ENCODE measurements at places on chromosomes 6 and 20. TPM values are rescaled to one million over a fixed set of nuclear protein-coding genes. Genes with fewer than 3 reads are reported as not detected.

- H3K27me3 ChIP-seq = no peaks in the 10 kb centered on the region
- no peak for DNase-seq
- no peak overlapping the region for H3K4me3 ChIP-seq
- no peaks in the 10 kb centered on the region for H3K4me1 ChIP-seq
- H3K27ac ChIP-seq = no peak overlapping the region
- no peaks in the 10 kb centered on the region for H3K36me3 ChIP-seq
Observed at GRCh38 chr20:49345524-49345923, 67.7 kb upstream of the ZNFX1 start.

DNA sequence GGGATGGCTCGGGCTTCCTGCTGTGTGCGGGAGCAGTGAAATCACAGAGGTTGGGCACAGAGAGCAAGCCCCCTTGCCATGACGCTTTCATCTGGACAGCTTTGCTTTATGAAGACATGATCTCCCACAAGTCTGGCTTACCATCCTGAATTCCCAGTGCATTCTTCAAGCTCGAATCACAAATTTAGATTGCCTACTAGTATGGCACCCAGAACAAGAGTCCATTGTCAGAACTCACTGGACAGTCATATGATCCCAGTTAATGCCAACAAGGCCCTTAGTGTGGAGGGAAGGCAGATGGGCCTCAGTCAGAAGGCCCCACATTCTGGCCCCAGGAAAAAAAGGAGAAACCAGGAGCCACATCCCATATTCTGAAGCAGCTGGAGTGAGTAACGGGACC lies 147.3 kb upstream of the FOXQ1 start:
- no peak overlapping the region for H3K27ac ChIP-seq
- no peaks in the 10 kb centered on the region for H3K4me1 ChIP-seq
- H3K4me3 ChIP-seq = no peak overlapping the region
- no peaks in the 10 kb centered on the region for H3K36me3 ChIP-seq
- DNase-seq = no peak

The BPIFB1 gene
- not detected for total RNA-seq

The HLA-DQB2 gene
- not detected for total RNA-seq

The SCAF8 gene
- total RNA-seq = 59.9 TPM

GRCh38 chr6:143762126-143762525 lies 81.0 kb upstream of the LTV1 start:
- H3K4me1 ChIP-seq = peaks cover 6% of the 10 kb centered on the region
- H3K4me3 ChIP-seq = no peak overlapping the region
- no peak overlapping the region for H3K27ac ChIP-seq
- DNase-seq = no peak
- no peaks in the 10 kb centered on the region for H3K36me3 ChIP-seq

DNA sequence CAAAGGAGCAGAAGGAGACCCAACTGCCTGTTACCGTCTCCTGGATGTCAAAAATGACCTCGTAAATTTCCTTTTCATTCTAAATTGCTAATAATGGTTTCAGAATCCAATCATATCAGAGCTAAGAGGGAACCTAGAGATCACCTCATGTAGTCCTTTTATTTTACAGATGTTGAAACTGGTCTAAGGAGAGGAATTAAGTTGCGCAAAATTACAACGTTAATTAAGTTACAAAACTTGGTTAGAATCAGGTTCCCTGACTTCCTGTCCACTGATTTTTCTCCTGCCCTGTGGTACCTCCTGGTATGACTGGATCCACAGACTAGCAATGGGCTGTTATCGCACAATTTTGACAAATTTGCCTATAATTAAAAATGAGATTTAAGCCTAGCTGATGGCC lies 9.0 kb upstream of the STK38 start:
- H3K27me3 ChIP-seq = no peaks in the 10 kb centered on the region
- H3K27ac ChIP-seq = no peak overlapping the region
- no peak overlapping the region for H3K4me3 ChIP-seq
- H3K36me3 ChIP-seq = no peaks in the 10 kb centered on the region
- DNase-seq = no peak

GRCh38 chr6:113529196-113529595 lies 327.9 kb upstream of the MARCKS start:
- no peak overlapping the region for H3K4me3 ChIP-seq
- no peaks in the 10 kb centered on the region for H3K4me1 ChIP-seq
- DNase-seq = no peak
- H3K27me3 ChIP-seq = no peaks in the 10 kb centered on the region
- no peak overlapping the region for H3K27ac ChIP-seq
- no peaks in the 10 kb centered on the region for H3K36me3 ChIP-seq

DNA sequence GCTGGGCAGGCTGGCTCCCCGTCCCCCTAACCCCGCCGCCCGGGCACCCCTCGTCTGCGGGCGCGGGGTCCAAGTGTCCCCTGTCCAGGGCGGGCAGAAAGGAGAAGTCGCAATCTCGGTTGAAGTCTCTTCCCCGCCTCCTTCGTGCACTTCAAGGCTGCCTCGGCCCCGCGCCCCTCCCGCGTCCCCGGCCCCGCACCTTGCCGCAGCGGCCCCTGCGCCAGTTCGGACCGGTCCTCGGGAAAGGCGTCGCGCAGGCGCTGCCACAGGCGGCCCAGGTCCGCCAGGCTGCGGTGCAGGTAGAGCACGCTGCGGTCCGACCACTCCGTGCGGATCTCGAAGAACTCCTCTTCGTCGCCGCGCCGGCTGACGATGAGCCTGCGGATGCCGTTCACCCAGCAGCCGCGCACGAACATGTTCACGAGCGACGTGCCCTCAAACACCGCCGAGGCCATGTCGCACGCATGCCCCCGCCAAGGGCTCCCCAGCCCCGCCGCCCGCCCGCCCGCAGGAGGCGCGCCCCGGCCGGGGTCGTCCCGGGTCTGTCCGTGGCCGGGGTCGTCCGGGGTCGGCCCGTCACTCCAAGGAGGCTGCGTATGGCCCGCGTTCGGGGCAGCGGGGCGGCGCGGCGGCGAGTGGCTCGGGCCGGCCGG lies at the start of gene PXDC1:
PXDC1 (minus strand) TSS at position 637 of the 653 bp plus-strand sequence; CDS start at position 455, 182 bp downstream.
- H3K36me3 ChIP-seq = no peaks in the 10 kb centered on the region
- H3K4me1 ChIP-seq = peaks cover 11% of the 10 kb centered on the region
- peak within 1 kb of the TSS; percentile 38 for H3K4me3 ChIP-seq
- no peaks in the 10 kb centered on the region for H3K27me3 ChIP-seq

DNA sequence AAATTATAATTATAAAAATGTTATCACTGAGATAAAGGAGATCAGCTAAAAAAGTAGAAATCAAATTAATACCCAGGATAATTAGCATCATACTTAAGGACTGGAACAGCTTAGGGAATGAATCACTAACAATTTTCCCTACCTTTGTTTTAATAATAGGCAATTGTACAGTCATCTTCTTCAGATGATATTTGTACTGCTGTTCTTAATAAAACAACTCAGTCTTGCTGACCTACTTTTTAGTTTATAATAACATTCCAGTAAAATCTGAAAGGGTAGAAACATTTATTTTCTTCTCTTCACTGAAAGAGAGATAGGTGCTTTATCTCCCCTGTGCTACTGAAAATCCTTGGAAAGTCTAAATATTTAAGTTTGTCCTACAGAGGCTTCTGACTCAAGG lies 271.2 kb upstream of the THEMIS start:
- no peak for DNase-seq
- no peaks in the 10 kb centered on the region for H3K27me3 ChIP-seq
- no peak overlapping the region for H3K4me3 ChIP-seq
- H3K36me3 ChIP-seq = no peaks in the 10 kb centered on the region
- H3K4me1 ChIP-seq = no peaks in the 10 kb centered on the region
- no peak overlapping the region for H3K27ac ChIP-seq

DNA sequence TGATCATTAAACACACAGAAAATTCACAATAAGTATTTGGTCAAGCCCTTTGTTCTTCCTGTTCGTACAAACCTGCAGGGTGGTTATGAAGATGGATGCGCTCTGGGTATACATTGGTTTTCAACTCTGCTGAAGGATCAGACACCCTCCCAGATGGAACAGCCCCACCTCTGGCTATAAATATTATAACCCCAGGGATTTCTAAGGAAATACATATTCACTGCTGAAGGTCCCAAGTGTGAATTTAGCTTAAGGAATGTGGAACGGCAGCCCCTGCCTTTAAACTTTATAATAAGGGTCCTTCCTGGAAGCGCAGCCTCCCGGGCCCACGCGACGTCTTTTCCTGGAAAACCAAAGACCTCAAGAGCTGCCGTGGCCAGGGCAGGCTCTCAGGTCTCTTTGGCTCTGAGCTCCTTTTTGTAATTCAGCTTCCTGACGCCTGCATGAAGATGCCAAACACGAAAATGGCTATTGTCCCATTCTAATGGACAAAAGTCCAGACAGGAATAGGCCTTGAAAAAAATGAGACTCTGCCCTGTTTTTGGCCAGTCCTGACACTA lies 172.4 kb upstream of the SSTR4 start:
- H3K27me3 ChIP-seq = no peaks in the 10 kb centered on the region
- H3K4me3 ChIP-seq = no peak overlapping the region
- no peak for DNase-seq
- H3K27ac ChIP-seq = no peak overlapping the region
- H3K4me1 ChIP-seq = no peaks in the 10 kb centered on the region

The HFE gene
- total RNA-seq = 4.2 TPM

Measured in CD4-positive, alpha-beta memory T cell (primary cell).